ENCODE measurements at places on chromosomes 12 and 14.

- no peak for DNase-seq
These were observed 5.0 kb downstream of the TTC9 start for GRCh38 chr14:70646705-70647104.

DNA sequence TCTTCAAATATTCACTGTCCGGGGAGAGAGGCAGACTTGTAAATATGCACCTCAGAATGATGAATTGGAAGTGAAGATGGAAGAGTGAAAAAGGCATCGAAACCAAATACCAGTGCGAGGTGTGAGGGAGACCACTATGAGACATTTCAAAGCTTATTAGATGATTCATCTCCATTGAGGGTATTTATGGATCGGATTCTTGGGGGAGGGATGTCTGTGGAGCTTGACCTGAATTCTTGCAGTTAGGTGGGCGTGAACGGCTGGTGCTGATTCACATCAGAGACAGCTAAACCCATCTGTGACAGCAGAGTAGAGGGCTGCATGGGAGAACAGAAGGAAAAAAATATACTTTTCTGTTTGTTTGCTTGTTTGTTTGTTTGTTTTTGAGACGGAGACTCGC, 677.2 kb downstream of the AACS start:
- no peak for DNase-seq

- DNase-seq: no peak
These were observed 47.5 kb downstream of the SINHCAF start for GRCh38 chr12:31278424-31278823.

- DNase-seq: no peak
These were observed 22.3 kb downstream of the ZNF268 start for GRCh38 chr12:133203344-133204263.

DNA sequence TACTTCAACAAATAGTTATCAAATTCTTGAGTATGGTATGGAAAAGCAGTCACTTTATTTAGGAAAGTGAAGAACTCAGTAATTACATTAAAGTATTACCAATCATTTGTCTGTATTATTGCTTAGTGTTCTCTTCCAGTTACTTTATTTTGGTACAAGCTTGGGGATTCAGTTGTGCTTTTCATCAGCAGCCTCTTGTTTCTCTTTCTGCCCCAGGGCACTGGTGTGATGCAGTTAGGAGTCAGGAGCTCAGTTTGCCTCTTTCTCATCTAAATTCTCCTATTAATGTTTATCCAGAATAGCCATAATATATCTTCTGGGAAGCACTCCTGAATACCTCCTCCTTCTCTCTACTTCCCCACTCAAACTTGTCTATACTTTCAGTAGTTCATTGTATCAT, 25.7 kb downstream of the PMCH start:
- no peak for DNase-seq

DNA sequence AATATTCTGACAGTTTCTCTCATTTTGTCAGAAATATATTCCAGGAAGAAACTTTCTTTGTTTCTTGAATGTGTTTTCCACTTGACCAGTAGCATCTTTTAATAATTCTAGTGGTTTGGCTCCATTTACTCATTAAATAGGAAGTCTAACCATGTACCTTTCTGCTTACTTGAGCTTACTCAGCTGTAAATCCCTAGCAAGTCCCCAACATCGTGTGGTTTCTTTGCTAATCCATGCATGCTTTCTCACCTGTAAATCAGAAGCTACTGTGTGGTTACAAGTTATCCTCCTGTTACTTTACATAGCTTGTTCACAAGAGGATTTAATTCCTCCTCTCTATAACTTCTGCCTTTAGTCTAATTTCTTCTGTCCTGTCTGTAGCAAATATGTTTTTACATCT, 227.7 kb downstream of the FSCB start:
- no peak for DNase-seq

DNA sequence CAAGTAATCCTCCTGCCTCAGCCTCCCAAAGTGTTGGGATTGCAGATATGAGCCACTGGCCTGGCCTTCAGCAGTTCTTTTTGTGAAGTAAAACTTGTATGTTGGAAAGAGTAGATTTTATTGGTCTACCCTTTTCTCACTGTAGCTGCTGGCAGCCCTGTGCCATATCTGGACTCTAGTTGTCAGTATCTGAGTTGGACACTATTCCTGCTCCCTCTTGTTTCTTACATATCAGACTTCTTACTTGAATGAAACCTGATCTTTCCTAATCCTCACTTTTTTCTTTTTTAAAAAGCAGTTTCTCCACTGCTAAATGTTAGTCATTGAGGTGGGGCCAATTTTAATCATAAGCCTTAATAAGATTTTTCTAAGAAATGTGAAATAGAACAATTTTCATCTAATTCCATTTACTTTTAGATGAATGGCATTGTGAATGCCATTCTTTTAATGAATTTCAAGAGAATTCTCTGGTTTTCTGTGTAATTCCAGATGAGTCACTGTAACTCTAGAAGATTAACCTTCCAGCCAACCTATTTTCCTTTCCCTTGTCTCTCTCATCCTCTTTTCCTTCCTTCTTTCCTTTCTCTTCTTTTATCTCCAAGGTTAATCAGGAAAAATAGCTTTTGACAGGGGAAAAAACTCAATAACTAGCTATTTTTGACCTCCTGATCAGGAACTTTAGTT, 88.7 kb downstream of the APAF1 start:
- DNase-seq: no peak

DNA sequence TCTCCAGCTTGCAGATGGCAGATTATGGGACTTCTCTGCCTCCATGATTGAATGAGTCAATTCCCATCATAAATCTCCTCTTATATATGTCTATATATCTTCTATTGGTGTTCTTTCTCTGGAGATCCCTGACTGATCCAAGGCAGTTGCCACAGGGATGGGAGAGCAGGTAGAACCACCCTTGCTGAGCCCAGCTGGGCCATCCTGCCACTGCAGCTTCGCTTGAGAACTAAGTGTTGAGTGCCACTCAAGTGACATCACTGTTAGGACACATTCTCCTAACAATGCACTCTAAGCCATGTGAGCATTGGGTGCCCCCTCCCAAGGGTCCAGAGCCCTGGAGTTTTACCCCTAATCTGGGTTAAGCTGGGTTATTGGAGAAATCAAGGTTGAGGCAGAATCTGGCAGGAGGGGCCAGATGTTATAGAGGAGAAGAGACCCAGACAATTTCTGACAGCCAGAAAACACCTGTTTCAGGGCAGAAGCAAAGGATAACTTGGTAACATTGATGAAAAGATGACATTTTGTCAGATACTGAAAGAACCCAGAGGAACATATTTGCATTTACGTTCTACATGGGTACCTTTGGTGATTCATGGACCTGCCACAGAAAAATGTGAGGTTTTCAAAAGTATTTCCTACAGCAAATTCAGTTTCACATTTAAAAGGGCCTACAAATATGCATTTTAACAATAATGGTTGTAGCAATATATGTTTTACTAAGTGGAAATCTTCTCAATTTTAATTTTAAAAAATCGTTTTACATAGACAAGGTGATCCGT, 57.2 kb upstream of the MAX start:
- DNase-seq: no peak
